Kidney glomerular epithelial cell (primary cell): ENCODE measurements at places on chromosomes 12 and 14.

DNA sequence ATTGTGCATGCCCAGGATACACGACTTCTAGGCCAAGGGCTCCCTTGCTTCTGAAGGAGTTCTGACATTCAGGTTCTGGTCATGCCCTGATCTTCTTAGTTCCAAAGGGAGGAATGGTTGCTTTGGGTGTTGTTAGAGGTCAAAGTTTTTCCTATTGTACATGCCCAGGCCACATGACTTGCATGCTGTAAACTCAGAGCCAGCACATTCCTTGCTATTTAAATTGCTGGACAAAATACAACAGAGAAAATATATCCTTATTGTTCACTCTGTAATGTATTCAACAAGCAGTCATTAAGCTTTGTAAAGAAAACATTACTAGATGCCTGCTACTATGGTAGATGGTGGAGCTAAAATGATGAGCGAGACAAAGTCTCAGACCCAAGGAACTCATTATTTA, 71.2 kb upstream of the COCH start:
- DNase-seq = peak; percentile 58

DNA sequence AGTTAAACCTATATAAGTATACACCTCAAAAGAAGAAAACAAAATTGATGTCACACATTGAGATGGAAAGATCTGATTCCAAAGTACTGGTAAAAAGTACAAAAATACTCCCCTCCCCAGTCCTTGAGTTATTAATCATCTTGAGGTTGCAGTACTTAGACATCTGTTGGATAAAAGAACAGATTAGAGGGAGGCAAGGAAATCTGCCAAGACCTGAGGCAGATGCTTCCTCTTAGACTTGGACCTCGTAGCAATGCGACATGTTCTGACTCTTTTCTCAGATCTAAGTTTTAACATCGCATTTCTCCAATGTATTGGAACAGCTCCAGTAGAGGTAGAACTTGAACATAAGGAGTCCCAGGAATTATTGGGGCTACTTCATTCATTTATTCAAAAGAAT, 187.9 kb upstream of the GRIN2B start:
- DNase-seq = no peak

GRCh38 chr12:54136844-54137580, 51.8 kb downstream of the SMUG1 start:
- no peak for DNase-seq

DNA sequence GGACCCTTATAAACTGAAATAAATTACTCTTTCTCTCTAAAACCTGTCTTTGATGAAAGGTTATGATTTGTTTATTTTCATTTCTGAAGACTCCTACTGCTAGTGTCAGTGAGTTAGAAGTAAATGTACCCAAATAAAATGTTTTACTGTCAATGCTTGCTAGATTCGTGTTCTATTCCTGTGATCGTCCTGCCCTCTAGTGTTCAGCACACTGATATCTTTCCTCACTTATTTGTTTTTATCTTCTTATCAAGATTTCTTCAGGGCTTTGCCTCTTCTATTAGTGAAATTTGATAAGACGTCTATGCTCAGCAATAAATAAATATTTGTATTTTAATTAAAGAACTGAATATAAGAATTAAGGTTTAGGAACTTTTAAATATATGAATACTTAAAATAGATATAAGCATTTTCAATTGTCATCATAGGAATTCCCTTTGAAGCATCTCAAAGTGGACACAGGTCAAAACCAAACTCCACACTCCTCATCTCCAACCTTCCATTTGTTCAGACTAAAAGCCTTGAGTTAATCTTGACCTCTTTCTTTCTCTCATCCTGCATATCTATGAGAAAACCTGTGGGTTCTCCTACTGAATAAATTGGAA, 75.8 kb downstream of the C12orf50 start:
- peak; percentile 76 for DNase-seq

- no peak for DNase-seq
Observed at GRCh38 chr14:89990623-89991275, 35.0 kb downstream of the TDP1 start.

DNA sequence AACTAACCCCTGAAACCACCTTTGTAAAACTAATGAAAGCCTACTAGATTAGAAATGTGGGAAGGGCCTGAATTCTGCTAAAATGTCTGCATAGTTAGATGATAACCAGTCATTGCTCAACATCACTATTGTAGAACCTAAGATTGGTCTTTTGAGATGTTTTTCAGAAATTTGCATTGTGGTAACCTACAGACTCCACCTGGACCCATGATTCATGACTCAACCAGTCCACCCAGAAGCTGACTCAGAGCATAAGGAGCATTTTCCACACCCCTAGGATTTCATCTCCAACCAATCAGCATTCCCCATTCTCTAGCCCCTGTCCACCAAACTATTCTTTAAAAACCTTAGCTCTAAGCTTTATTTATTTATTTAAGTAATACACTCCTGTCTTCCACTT, 30.4 kb upstream of the CHGA start:
- DNase-seq = no peak

DNA sequence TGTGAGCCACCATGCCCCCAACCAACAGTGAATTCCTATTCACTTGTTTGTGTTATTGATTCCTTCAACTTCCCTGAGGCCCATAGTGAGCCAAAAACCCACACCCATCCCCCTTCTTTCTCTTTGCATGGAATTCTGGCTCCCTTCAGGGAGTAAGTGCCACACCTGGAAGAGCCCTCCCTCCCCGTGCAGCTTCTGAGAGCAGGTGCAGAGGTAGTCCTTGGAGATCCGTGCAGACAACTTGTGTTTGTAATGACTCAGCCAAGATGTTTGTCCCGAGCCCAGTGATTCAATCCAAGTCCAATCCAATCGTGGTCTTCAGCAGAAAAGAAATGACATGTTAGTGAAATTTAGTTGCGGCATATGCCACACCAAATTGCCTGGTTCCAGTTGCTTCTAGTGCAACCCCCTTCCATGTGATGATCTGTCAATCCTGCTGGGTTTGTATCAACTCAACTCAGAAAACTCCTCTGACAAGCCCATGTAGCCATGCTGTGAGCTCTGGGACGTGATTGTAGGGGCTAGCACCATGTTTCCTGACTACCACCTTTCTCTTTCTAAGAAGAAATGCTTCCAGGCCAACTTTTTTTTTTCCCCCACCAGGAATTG, 27.5 kb downstream of the GPRC5A start:
- DNase-seq = no peak

- DNase-seq = no peak
Observed at GRCh38 chr12:111068290-111068689, 147.9 kb upstream of the MYL2 start.

DNA sequence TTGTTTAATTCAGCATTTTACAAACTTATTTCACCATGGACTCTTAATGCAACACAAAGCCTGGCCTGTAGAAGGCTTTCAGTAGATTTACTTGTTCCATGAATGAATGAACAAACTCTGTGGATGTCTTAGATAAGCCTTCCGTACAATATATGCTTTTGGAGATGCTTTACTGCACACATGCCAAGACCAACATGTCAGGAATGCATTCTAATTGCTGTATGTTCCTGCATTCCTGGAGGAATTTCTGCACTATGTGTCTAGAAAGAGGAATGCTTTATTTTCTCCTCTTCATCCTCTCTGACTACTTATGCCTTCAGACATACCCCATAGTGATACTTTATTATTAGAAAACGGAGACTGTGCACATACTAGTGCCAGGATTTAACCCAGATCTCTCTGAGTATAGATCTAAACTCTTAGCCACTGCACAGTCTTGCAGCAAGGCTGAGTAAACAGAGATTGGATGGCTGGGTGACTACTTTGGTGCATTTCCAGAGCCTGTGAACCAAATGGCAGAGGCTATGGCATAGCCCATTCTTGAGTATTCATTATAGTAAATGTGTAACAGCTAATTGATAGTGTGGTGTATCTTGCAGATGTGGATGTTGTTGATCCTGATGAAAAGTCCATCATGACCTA, 108.2 kb downstream of the SYNE2 start:
- no peak for DNase-seq

GRCh38 chr12:70402597-70402996, 36.5 kb downstream of the KCNMB4 start:
- no peak for DNase-seq

DNA sequence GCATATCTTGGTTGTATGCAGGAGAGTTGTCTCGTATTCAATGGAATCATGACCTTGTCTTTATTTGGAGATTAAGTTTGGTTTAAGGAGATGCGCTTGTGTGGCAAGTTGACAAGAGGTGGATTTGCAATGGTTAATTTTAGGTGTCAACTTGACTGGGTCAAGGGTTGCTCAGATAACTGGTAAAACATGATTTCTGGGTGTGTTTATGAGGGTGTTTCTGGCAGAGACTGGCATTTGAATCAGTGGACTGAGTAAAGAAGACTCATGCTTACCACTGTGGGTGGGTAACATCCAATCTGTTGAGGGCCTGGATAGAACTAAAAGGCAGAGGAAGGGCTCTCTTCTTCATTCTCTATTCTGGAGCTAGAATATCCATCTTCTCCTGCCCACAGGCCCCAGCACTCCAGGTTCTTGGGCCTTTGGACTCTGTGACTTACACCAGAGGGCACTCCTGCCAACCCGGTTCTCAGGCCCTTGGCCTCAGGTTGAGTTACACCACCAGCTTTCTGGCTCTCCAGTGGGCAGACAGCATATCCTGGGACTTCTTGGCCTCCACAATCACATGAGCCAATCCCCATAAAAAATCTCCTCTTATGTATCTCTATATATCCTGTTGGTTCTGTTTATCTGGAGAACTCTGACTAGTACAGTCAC, 141.5 kb upstream of the ARID2 start:
- no peak for DNase-seq

DNA sequence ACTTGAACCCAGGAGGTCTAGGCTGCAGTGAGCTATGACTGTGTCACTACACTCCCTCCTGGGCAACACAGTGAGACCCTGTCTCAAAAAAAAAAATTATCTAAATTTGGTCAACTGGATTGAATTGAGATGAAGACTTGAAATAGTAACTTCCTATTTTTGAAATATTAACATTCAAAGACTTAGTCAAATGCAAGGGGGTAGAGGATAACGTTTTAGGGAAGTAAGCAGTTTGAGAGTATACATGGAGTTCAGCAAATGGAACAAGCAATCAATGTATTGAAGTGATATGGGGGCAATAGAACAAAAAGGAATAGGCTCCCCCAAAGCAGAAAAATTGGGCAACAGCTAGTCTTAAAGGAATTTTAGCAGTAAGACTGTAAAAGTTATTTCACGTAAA, 4.6 kb upstream of the MFAP5 start:
- DNase-seq = no peak

GRCh38 chr12:77847060-77847541, 16.4 kb downstream of the NAV3 start:
- no peak for DNase-seq

DNA sequence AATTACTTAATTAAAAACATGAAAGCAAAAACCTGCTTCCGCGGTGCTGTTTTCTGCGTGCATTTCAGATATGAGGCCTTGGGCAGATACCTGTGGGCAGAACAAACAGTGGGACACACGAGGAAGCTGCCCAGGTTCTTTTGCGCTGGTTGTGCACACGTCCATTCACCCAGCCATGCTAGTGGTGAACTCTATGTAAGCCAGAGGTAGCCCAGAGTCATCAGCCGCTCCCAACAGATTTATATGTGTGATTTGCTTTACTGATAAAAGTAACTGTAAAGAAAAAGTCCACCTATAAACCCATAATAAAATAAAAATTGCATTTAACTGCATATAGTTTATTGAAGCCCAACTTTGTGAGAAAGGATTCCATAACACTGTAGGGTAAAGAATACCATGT, 47.1 kb upstream of the TMEM260 start:
- no peak for DNase-seq

GRCh38 chr12:15863984-15864383, 18.2 kb upstream of the STRAP start:
- DNase-seq = no peak

DNA sequence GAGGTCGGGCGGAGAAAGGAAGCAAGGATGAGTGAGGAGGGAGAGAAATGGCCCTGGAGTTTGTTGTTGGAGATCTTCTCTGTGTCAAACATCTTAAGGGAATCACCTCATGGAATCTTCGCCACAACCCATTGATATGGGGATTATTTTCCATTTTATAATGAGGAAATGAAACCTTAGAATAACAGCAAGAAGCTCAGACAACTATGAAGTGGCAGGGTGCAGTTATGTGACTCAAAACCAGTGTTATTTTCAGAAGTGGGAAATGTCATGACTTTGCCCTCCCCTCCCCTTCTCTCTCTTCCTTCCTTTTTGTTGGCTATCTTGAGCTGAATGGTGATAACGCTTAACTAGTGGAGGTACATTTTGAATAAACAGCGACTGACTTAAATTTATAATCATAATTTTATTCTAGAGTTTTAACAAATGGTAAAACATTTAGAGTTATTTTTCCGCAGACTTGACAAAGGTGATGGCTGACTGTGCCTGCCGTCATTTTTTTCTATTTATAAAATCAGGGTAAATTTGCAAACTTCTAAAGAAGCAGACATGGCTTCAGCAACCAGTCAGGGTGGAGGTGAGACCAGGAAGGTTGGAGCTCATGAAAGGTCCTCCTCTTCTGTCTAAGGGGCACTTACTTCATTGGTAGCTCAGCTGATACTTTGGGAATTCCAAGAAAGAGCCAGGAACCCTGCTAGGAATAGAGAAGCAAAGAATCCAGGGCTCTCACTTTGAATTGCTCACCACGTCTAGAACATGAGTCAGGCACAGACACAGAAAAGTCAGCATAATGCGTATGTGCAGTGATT, 232.4 kb downstream of the RGS6 start:
- no peak for DNase-seq

DNA sequence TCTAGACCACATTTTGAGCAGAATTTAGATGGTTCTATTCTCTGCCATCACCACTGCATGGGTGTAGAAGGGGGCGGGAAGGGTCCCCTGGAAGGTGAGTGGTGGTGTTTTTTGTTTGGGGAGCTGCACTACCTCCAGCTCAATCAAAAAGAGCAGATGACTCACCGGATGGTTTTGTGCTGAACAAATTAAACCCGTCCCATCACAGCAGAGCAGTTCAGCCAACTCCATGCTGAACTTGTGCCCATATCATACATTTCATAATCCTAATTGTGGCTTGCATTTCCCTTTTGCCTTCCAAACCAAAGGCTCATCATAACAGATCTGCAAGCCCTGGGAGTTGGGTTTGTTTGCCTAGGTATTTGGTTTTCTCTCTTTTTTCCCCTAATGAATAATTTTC, 53.0 kb upstream of the RPH3A start:
- no peak for DNase-seq

DNA sequence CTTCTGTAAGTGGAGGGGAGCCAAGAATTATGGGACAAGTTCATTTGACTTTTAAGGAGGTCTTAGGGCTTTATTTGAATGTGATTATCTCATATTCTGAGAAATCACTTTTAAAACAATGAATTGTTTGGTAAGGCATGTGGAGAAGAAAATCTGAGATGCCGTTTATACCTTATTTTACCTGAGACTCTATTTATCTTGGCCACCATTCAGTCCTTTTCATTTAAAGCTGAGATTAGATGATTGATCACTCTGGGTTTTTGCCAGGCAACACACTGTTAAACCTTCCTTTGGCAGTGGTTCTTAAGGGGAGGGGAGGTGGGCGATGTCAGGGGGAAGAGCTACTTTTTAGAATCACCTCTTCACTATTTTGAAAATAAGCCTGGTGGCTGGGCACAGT, 11.4 kb downstream of the CAND1 start:
- DNase-seq = no peak

- no peak for DNase-seq
Observed at GRCh38 chr14:59269466-59269865, 81.0 kb downstream of the DAAM1 start.
